ENCODE measurements at places on chromosomes 3 and 15. TPM values are rescaled to one million over a fixed set of nuclear protein-coding genes. Genes with fewer than 3 reads are reported as not detected.

The PAQR9 gene
- total RNA-seq: 3.1 TPM

The INSYN1 gene
- total RNA-seq: 1.9 TPM

The SLC6A11 gene
- total RNA-seq: 0.03 TPM

The NANOGP8 gene
- total RNA-seq: not detected

The CD86 gene
- total RNA-seq: not detected

The PXYLP1 gene
- total RNA-seq: 9.9 TPM

The VWA5B2 gene
- 0.46 TPM for total RNA-seq

The ETV5 gene
- 24.5 TPM for total RNA-seq

The MCF2L2 gene
- 0.07 TPM for total RNA-seq

The ZNF80 gene
- total RNA-seq: not detected

The C3orf33 gene
- total RNA-seq: 6.9 TPM

The ALDH1L1 gene
- 0.08 TPM for total RNA-seq

All from A549 treated with GW870086 at 1 μM for 4 hours (cell line).